Renal cortical epithelial cell (primary cell): ENCODE measurements at places on chromosomes 13 and 19. TPM values are rescaled to one million over a fixed set of nuclear protein-coding genes. Genes with fewer than 3 reads are reported as not detected.

The SEMA6B gene
- total RNA-seq = 0.17 and 0.89 TPM in 2 replicates

The KCNN1 gene
- 0.30 TPM in 1 of 2 replicates, not detected in the other for total RNA-seq

DNA sequence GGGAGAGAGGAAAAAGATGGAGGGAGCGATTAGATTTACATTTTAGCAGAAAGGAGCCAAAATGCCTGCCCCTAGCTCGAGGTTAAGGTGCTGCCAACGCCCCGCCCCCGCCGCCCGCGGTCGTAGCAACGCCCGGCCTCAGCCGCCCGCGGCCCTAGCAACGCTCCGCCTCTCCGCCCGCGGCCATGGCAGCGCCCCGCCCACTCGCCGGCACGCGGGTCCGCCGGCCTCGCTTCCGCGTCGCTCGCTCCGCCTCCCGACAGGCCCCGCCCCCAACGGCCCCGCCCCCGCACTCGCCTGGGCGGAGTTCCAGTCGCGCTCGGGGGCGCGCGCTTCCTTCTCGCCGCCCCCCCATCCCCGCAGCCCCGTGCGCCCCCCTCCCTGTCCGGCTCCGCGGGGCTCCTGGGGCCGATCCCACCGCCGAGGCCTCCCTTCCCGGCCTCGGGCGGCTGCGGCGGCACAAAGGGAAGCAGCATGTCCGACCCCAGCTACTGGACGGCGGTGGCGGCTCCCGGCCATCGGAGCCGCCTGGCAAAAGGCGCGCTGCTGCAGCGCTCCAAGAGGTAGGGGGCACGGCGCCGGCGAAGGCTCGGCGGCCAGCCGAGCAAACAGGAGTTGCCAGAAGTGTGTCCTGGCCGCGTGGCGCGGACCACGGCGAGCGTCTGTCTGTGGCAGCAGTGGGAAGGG is 20.3 kb downstream of the MAST3 start:
- DNase-seq = peak; percentile 35

The IL17D gene
- total RNA-seq = 0.35 TPM in 1 of 2 replicates, not detected in the other

- DNase-seq = no peak
Observed at GRCh38 chr13:90673746-90674145, 673.7 kb upstream of the MIR17HG start.
